ENCODE measurements at places on chromosomes 6 and 20. TPM values are rescaled to one million over a fixed set of nuclear protein-coding genes. Genes with fewer than 3 reads are reported as not detected.

Gene SOX18
- polyA plus RNA-seq = 8.2 TPM

GRCh38 chr6:98832284-98833056 is 1.9 kb upstream of the POU3F2 start:
- no peak for DNase-seq

Gene VGLL2
- polyA plus RNA-seq = not detected

Gene DDR1
- 141 TPM for polyA plus RNA-seq

- no peak for DNase-seq
Measured at GRCh38 chr6:141925001-141925400, 207.7 kb upstream of the GJE1 start.

Gene GFOD1
- 2.5 TPM for polyA plus RNA-seq

DNA sequence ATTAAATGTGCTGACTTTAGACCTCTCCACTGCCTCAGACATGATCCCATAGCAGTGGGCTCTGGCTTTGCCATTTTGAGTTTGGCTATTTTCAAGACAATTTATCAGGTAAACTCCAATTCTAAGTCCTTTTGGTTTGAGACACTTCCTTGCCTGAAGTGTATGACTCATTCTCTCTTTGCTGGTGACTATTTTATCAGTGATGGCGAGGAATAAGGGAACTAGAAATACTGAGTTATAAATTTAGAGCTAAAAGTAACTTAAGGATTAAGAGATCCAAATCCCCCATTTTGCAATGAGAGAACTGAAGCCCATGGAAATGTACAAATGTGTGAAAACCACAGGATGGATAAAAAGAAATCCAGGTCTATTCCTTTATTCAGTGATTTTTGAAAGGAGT is 30.9 kb upstream of the CD83 start:
- DNase-seq = no peak

DNA sequence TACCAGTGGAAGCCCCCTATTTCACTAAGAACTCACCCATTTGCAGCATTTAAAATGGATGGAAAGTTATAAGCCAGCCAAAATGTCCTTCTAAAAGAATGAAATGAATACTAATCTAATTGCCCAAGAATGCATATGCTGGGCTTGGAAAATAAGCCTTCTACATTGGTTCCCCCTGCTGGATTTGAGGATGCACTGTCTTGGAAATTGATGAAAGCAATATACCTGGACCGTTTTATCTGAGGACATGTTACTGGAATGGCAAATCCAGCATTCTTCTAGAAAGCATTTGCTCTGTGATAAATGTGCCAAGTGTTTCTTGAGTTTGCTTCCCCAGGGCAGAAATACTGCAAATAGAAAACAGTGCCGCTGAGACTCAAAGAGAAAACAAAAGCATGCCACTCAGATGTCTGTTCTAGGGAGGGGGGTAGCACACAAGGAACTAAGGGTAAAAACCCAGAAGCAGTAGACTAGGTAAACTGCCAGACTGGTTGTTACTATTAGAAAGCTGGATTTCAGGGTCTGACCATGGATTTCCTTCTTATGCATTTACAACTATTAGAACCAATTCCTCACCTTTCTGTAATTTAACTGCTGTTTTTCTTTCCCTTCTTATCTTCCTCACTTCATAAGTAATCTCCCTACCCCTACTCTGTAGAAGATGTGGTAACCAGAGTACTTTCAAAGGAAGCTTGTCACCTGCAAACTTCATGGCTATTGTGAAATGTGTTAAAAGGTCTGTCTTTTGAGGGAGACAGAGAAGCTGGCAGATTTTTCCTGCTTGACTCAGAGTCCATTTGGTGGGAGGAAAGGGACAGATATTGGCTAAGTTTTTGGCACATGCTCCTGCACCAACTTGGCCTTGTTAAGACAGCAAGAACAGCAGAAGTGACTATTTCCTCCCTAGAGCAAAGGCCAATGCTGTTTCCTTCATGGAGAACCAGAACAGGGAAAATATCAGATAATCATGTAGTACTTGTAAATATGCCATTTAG is 642.6 kb downstream of the KIF16B start:
- no peak for DNase-seq

DNA sequence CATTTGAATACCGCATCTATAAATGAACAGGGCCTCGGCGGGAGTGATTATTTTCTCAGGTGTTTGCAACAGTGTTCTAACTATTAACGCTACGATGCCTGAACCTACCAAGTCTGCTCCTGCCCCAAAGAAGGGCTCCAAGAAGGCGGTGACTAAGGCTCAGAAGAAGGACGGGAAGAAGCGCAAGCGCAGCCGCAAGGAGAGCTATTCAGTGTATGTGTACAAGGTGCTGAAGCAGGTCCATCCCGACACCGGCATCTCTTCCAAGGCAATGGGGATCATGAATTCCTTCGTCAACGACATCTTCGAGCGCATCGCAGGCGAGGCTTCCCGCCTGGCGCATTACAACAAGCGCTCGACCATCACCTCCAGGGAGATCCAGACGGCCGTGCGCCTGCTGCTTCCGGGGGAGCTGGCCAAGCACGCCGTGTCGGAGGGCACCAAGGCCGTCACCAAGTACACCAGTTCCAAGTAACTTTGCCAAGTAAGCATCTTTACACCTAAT is 70.9 kb downstream of the HFE start:
- no peak for DNase-seq

GRCh38 chr6:166019214-166019613 is 148.4 kb downstream of the TBXT start:
- DNase-seq = no peak

DNA sequence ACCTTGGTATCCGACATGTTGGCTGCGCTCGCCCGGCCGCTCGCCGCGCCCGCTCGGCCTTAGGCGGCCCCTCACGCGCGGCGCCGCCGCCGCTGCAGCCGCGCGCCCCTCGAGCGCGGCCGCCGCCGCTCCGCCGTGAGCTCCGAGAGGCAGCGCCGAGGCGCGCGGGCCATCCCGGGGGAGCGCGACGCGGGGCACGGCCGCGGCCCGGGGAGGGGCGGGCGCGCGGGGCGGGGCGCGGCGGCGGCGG is at the start of gene KIF13A:
Gene KIF13A, minus strand, starts transcription at position 189 of the 250 bp plus-strand sequence. Its CDS starts 172 bp downstream, at position 17.
- DNase-seq = no peak

Gene PGC
- polyA plus RNA-seq = not detected

Gene WFDC12
- polyA plus RNA-seq = not detected

GRCh38 chr6:83867527-83868161 is 8.2 kb downstream of the CYB5R4 start:
- DNase-seq = no peak

DNA sequence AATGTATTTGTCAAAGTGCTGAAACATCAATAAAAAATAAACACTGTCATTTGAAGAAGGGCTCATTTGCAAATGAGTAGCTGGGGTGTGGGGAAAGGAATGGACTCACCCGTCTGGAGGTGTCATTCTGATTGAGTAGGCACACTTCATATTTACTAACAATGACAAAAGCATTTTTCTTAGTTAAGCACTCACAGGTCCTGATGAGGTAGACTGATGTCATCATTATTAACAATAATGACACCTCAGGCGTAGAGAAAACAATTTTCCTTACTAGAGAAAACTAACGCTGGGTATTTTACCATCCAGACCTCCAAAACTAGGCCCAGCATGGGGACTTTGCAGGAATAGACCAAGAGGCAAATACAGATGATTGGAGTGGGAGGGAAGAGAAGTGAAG is 76.0 kb downstream of the UNC5CL start:
- DNase-seq = no peak

DNA sequence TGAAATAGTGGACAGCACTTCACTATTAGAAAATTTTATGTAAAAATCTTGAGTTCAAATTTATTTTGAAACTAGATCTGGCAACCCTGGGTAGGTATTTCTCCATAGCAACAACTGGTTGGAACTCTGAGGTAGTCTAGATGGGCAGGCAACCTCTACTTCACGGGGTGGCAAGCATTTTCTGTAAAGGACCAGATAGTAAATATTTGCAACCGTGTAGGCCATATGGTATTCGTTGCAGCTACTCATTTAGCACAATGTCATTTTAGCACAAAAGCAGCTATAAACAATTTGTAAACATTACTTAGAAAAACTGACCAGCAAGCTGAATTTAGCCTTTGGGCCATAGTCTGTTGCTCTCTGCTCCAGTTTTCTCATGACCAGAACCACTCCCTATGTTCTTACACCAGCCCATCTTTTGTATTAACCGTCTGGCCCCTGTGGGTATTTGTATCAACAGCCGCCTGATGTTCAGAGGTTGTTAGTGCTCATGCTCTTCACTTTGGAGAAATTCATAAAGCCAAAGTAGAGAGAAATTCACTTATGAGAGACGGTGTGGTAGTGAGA is 29.2 kb downstream of the LGSN start:
- DNase-seq = no peak

Gene LIME1
- polyA plus RNA-seq = 4.0 TPM

GRCh38 chr6:147909640-147910039 is 401.1 kb downstream of the SAMD5 start:
- peak; percentile 45 for DNase-seq

- DNase-seq = no peak
Measured at GRCh38 chr6:5997420-5997987, 9.2 kb downstream of the NRN1 start.

Gene PTK6
- 1.4 TPM for polyA plus RNA-seq

Gene SYTL3
- polyA plus RNA-seq = 3.1 TPM

Gene LINC00237
- not detected for polyA plus RNA-seq

DNA sequence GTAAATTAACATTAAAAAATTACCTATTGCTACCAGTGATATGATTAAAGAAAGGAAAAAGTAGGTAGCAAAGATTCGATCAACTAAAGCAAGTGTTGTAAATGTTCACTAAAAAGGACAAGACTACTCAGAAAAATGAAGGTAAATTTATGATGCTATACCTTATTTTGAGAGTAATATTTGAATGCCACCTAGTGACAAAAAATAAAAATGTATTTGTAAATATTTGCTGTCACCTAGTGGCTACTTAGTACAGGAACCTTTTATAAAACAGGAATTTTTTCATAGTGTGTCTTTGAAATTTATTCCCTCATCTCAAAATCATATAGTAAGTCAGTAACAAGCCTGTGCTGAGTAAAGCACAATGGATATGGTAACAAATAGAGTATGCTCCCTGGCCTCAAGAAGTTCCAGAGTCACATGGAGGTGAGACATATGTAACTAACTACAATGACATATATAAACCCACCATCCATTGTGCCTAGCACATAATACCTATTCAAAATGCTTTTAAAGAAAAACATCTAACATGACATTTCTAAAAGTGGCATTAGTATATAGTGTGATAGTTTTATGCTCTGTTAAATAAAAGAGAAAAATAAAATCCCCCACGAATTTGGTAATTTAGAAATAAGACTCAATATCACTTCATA is 193.1 kb upstream of the SIM1 start:
- no peak for DNase-seq

- DNase-seq = no peak
Measured at GRCh38 chr6:82614518-82614917, 250.9 kb downstream of the TPBG start.

GRCh38 chr6:53912661-53913060 is 117.9 kb downstream of the LRRC1 start:
- no peak for DNase-seq

DNA sequence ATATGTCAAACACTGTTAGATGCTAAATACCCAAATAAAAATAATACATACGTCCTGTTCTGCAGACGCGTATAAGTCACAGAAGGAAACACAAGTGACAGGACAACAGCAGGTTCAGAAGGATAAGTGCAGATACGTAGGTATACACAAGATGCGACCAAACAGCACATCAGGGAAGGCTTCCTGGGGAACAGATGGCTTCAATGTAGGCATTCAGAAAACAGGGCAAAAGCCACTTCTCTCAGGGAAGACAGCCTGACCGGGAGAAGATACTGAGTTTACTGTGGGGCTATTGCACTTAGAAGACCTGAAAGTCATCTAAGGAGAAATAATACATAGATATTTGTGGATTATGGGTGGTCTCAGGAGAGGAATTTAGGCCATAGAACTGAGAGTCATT is 1.9 kb downstream of the HLA-DPA1 start:
- no peak for DNase-seq

Gene MAS1L
- not detected for polyA plus RNA-seq

Gene ASIP
- polyA plus RNA-seq = 0.22 TPM

DNA sequence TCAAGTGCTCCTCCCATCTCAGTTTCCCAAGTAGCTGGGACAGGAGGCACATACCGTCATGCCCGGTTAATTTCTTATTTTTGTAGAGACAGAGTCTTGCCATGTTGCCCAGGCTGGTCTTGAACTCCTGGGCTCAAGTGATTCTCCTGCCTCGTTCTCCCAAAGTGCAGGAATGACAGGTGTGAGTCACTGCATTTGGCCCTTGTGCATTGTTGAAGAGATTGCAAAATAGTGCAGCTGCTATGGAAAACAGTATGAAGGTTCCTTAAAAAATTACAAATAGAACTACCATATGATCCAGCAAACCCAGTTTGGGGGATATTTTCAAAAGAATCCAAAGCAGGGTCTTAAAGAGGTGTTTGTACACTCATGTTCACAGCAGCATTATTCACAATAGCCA is 69.1 kb downstream of the GJA10 start:
- DNase-seq = no peak

DNA sequence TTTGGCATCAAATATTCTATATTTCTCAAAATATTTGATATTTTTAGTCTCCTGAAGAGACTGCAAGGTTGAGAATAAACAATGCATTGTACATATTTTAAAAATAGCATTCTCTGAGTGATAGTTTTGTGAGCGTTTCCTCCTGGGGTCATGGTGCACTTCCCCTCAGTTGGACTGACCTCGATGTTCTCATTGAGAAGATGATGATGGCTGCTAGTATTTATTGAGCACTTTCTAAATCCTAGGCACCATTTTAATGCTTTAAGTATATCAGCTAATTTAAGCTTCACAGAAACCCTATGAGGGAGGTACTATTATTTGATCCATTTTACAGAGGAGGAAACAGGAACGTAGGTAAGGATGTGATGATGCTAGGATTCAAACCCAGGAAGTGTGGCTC is 18.2 kb downstream of the DSE start:
- DNase-seq = no peak

- DNase-seq = no peak
Measured at GRCh38 chr6:128339635-128340450, 180.6 kb downstream of the PTPRK start.

DNA sequence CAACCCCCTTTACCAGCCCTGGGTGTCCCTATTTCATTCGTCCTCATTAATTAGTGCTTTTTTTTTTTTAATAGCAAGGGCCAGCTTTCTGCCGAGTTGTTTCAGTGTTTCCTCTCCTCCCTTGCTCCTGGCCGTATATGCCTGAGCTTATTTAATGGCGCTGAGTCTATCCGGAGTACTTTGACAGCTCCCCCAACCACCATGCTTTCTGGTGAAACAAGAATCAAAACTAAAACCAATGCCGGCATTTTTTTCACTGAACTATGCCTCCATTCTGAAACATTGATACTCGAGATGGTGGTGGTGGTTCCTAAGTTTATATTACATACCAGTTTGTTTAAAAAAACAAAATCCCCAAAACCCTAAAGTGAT is 1.2 kb downstream of the DCBLD1 start:
- DNase-seq = no peak

Gene MAP3K5
- polyA plus RNA-seq = 6.3 TPM

DNA sequence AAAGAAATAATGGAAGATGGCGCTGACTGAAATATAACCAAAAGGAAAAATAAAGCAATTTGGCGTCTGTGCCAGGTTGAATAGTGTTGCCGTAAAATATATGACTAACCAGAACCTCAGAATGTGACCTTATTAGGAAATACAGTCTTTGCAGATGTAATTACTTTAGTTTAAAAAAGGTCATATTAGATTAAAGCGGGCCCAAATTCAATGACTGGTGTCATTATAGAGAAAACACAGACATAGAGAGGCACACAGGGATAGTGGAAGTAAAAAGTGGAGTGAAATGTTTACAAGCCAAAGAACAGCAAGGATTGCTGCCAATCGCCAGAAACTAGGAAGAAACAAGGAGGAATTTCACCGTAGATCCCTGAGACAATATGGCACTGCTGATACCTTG is 521.2 kb downstream of the FRK start:
- DNase-seq = no peak

GRCh38 chr6:157645201-157645795 is 177.7 kb upstream of the SNX9 start:
- DNase-seq = no peak

Gene ARFGAP1
- polyA plus RNA-seq = 91.1 TPM
